ENCODE measurements at places on chromosomes 5 and 9.

DNA sequence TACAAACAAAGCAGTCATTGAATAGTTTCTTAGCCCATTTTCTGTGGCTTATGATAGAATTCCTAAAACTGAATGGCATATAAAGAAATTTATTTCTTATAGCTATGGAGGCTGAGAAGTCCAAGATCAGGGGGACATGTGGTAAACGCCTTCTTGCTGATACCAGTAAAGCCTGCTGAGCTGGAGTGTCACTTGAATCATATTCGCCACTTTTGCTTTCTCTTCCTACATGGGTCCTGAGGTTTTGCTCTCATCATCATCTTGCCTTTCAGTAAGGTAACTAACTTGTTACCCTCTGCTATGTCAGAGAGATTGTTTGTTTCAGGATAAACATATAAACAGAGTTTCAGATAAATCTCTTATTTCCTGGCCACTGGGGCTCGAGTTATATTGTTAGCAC lies 203.3 kb upstream of the DMRT1 start:
- no peak for DNase-seq

GRCh38 chr9:131142160-131142559 lies 16.8 kb downstream of the NUP214 start:
- no peak for DNase-seq

DNA sequence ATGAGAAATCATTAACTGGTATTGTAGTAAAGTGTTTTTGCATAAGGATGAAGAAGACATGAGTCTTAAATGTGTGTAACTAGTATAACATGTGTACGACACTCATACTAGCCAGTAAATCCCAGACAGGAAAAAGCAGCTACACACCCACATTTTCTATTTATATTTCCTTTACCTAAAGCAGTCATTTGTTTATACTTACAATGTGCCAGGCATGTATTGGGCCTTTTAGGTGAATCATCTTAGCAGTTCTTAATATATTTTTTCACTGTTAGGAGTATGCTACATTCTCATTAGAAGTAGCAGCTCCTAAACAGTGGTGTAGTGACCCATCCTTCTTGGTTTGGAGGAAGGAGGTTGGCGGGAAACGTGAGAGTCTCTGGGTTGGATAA lies 55.8 kb upstream of the TMC1 start:
- no peak for DNase-seq

GRCh38 chr9:17624571-17624970 lies 45.7 kb downstream of the SH3GL2 start:
- DNase-seq: no peak

DNA sequence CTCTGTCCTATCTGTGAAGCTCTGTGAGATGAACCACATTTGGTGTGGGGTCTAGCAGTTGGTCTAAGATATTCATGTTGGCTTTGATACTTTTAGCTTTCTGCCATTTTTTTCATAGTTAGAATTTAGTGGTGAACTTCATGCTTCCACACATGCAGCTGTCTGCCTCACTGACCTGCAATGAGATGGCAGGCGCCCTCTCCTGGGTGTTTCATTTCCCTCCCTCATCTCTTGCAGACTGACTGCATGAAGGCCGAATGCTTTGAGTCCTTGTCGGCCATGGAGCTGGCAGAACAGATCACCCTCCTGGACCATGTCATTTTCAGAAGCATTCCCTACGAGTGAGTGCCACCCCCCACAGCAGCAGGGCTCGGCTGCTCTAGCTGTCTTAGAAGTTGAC lies 26.1 kb upstream of the CKMT2 start:
- DNase-seq: no peak

DNA sequence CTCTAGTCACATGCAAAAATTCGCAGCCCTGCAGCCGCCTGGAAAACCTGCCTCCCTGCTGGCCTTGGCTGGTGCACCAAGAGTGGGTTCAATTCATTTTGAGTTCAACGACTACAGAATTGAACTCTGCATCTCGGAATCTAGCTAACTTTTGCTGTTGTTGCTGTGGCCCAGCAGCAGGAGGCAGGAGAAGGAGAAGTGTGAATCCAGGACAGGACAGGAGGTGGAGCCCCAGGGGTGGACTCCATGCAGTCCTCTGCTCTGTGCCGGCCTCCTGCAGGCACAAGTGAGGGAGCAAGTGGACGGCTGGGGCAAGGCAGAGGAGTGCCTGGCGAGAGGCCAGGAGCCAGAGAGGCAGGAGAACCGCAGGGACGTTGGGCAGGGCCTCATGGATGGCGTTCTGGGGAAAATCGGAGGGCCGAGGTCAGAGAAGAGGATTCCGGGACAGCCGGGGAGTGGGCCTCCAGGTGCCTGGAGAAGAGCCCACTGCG lies 214.2 kb downstream of the FANCC start:
- no peak for DNase-seq

All from GF-D8 (cell line).